Esophagus squamous epithelium (tissue), 5 donors: ENCODE measurements at places on chromosomes 11 and 22.

- H3K36me3 ChIP-seq = peaks cover 33% of the 10 kb centered on the region
- DNase-seq = no peak
- no peaks in the 10 kb centered on the region for H3K4me1 ChIP-seq
- H3K27ac ChIP-seq = no peak overlapping the region
These were observed 21.9 kb downstream of the SYNGR1 start for GRCh38 chr22:39371732-39372131.

- no peak for DNase-seq
- H3K4me1 ChIP-seq = no peaks in the 10 kb centered on the region
- no peaks in the 10 kb centered on the region for H3K36me3 ChIP-seq
- no peaks in the 10 kb centered on the region for H3K27me3 ChIP-seq
- H3K27ac ChIP-seq = no peak overlapping the region
These were observed 22.2 kb downstream of the OPCML start for GRCh38 chr11:133509924-133510697.

DNA sequence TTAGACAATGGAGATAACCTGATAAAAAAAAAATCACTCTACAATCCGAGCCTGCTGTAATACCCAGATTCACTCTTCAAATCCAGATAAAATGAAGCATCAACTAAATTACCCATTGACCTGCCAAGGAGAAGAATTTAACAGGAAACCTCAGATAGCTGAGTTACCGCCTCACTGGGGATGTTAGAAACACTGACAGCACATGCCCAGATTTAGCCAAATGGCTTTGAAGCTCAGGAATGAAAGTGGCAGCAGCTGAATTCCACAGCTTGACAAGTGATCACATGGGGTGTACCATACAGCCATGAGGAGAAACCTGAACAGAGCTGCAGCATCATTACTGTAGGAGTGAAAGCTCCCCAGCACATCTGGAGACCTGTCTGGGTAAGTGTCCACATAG, 807.6 kb downstream of the DLG2 start:
- H3K27ac ChIP-seq = no peak overlapping the region
- H3K36me3 ChIP-seq = no peaks in the 10 kb centered on the region
- no peak overlapping the region for H3K4me3 ChIP-seq
- no peaks in the 10 kb centered on the region for H3K4me1 ChIP-seq

GRCh38 chr11:64238999-64239398, 1.9 kb upstream of the FKBP2 start:
- DNase-seq = no peak
- peak overlapping the region; percentile 100 for H3K27ac ChIP-seq
- peaks cover 86% of the 10 kb centered on the region for H3K4me1 ChIP-seq
- H3K36me3 ChIP-seq = no peaks in the 10 kb centered on the region
- no peaks in the 10 kb centered on the region for H3K27me3 ChIP-seq

DNA sequence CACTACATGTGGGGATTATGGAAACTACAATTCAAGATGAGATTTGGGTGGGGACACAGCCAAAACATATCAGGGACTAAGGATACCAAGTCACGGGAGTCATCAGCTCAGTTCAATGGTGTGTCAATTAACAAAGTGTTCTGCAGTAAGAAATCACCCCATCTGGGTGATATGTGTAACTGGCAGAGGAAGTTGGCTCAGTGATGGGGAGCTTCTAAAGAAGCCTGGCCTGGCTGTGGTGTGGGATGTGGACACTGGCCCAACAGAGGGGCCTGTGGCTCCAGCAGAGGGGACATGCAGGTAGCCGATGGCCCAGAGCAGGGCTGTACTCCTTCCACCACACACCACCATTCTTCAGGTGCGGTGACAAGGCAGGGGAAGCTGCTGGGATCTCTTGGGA, 31.6 kb downstream of the RPS6KA4 start:
- peaks cover 23% of the 10 kb centered on the region for H3K27me3 ChIP-seq
- no peaks in the 10 kb centered on the region for H3K4me1 ChIP-seq
- no peak for DNase-seq
- H3K27ac ChIP-seq = no peak overlapping the region
- H3K36me3 ChIP-seq = no peaks in the 10 kb centered on the region
- no peak overlapping the region for H3K4me3 ChIP-seq

DNA sequence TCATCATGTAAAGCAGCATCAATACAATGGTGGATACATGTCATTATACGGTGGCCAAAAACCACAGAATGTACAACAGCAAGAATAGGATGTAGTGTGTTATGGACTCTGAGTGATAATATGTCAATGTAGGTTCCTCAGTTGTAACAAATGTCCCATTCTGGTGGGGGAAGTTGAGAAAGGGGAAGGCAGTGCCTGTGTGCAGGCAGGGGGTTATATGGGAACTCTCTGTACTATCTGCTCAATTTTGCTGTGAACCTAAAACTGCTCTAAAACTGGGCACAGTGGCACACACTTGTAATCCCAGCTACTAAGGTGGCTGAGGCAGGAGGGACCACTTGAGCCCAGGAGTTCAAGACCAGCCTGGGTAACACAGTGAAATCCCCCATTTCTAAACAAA, 5.9 kb downstream of the CHKA start:
- H3K4me3 ChIP-seq = no peak overlapping the region
- H3K27me3 ChIP-seq = no peaks in the 10 kb centered on the region
- no peak for DNase-seq

- peak overlapping the region; percentile 91 for H3K27ac ChIP-seq
- no peak for DNase-seq
- peak overlapping the region; percentile 77 for H3K4me3 ChIP-seq
- H3K27me3 ChIP-seq = no peaks in the 10 kb centered on the region
- peaks cover 16% of the 10 kb centered on the region for H3K4me1 ChIP-seq
- H3K36me3 ChIP-seq = no peaks in the 10 kb centered on the region
These were observed 712 bp upstream of the SLC2A11 start for GRCh38 chr22:23856721-23857605.

GRCh38 chr11:44326615-44327475, 16.9 kb upstream of the ALX4 start:
- H3K4me3 ChIP-seq = no peak overlapping the region
- no peak overlapping the region for H3K27ac ChIP-seq
- H3K27me3 ChIP-seq = peaks cover 4% of the 10 kb centered on the region

DNA sequence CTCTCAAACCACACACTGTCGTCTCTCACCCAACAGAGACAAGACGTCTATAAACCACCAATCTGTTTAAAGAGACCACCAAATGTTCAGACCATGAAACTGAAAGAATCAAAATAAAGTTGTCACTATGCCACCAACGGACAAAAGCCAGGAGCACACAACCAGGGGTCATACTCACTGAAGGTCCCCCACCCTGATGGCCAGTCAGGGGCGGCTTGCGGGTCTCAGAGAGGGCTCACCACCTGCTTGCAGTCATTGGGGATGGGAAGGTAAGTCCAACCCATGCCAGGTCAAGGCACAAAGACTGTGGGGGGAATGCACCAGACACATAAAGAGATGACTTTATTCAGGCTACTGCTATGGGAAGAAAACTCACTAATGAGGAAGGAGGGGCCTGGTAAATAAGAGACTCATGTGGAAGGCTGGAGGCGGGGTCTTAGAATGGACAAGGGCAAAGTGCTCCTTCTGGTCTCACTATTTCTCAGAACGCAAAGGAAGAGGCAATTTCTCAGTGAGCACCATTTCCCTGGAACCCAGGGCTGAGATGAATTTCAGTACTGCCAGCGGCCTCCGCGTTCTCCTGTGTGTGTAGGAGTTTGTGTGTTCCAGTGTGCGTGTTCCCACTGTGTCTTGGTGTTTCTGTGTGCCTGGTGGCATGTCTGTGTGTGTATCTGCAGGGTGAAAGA, 17.3 kb downstream of the SCARF2 start:
- H3K27ac ChIP-seq = no peak overlapping the region
- H3K36me3 ChIP-seq = peaks cover under 1% of the 10 kb centered on the region
- peaks cover 26% of the 10 kb centered on the region for H3K4me1 ChIP-seq
- no peak overlapping the region for H3K4me3 ChIP-seq
- DNase-seq = no peak

GRCh38 chr11:8038393-8038792, 42.6 kb upstream of the TUB start:
- no peak for DNase-seq
- no peak overlapping the region for H3K4me3 ChIP-seq
- H3K36me3 ChIP-seq = no peaks in the 10 kb centered on the region
- peaks cover 15% of the 10 kb centered on the region for H3K4me1 ChIP-seq

- H3K36me3 ChIP-seq = no peaks in the 10 kb centered on the region
- DNase-seq = no peak
- peak overlapping the region; percentile 42 for H3K27ac ChIP-seq
- H3K27me3 ChIP-seq = no peaks in the 10 kb centered on the region
- peaks cover 75% of the 10 kb centered on the region for H3K4me1 ChIP-seq
These were observed 33.1 kb downstream of the TNRC6B start for GRCh38 chr22:40210818-40211217.

DNA sequence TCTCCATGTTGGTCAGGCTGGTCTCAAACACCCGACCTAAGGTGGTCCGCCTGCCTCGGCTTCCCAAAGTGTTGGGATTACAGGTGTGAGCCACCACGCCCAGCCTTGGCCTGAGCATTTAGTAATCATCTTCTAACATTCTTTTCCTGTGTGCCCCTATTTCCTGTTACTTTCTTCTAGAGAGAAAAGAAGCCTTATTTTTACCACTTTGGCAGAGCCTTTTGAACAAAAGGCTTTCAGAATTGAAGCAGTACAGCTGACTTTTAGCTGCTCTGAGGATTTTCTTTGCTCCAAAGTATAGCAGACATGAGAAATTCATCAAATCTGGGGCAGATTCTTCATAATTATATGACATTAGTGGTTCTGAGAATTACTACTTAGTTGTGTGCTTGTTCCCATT, 13.4 kb downstream of the MORC2 start:
- H3K27ac ChIP-seq = no peak overlapping the region
- no peaks in the 10 kb centered on the region for H3K27me3 ChIP-seq
- H3K4me1 ChIP-seq = peaks cover 10% of the 10 kb centered on the region
- DNase-seq = no peak
- no peaks in the 10 kb centered on the region for H3K36me3 ChIP-seq

DNA sequence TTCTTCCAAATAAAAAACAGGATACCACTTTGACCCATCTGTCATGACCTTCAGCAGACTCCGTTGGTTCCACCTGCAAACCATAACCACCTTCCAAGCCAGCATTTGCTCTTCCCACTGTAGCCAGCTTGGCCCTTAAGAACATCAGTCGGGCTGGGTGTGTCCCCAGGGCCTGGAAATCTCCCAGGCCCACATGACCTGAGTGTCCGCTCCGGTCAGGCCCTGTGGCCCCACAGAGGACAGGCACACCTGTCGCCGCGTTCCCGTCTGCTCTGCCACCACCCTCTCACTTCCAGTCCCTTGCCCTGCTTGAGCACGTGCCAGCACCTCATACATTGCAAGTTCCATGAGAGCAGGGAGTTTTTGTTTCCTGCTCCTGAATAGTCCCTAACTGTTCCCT, 65.7 kb upstream of the PITPNB start:
- H3K4me3 ChIP-seq = no peak overlapping the region
- no peaks in the 10 kb centered on the region for H3K4me1 ChIP-seq
- H3K36me3 ChIP-seq = peaks cover 3% of the 10 kb centered on the region
- no peak for DNase-seq
- H3K27me3 ChIP-seq = no peaks in the 10 kb centered on the region

- DNase-seq = no peak
- peaks cover 86% of the 10 kb centered on the region for H3K4me1 ChIP-seq
- no peak overlapping the region for H3K4me3 ChIP-seq
- peak overlapping the region; percentile 100 for H3K27ac ChIP-seq
- no peaks in the 10 kb centered on the region for H3K27me3 ChIP-seq
These were observed 6.5 kb downstream of the PIM3 start for GRCh38 chr22:49966774-49967705.

GRCh38 chr22:29266564-29267461, 968 bp downstream of the RHBDD3 start:
- H3K4me3 ChIP-seq = peak overlapping the region; percentile 81
- no peaks in the 10 kb centered on the region for H3K27me3 ChIP-seq
- H3K4me1 ChIP-seq = peaks cover 15% of the 10 kb centered on the region
- DNase-seq = no peak
- peak overlapping the region; percentile 99 for H3K27ac ChIP-seq

GRCh38 chr11:870127-870413, 27.4 kb downstream of the TSPAN4 start:
- no peaks in the 10 kb centered on the region for H3K27me3 ChIP-seq
- H3K4me1 ChIP-seq = no peaks in the 10 kb centered on the region
- H3K27ac ChIP-seq = no peak overlapping the region
- no peak overlapping the region for H3K4me3 ChIP-seq

DNA sequence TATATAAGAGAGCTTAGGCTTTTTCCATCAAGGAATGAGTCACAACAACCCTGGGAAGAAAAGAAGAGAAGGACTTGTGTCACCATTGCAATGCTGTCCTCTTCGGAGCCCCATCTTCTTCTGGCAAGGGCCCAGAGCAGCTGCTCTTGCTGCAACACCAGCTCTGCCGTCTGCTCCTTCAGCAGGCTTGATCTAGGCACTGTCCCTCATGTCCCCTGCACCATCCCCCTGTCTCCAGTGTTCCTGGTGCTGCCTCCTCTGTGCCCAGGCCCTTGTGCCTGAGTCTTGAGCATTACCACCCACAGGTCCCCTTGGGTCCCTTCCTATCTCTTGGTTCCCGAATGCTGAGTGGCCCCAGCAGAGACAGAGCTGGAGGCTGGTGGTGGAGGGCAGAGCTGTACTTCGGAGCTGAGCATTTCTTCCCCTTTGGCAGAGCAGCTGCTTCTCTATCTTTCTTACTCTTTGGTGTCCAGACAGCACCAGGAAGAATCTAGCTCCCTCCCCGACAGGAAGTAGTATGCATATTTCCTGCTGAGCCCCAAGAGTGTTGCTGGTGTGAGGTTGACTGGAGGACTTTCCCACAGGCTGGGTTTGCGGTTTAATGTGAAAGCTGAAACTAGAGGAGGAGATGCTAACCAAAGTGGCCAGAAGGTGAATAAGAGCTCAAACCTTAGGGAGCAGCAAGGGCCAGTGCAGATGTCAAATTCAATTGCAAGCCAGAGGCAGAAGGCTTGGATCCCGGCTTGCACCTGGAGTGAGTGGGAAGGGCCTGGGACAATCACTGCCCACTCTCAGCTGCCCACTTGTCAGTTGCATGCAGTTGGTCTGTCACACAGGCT, 27.8 kb downstream of the WEE1 start:
- peaks cover 8% of the 10 kb centered on the region for H3K4me1 ChIP-seq
- no peaks in the 10 kb centered on the region for H3K36me3 ChIP-seq
- peak overlapping the region; percentile 71 for H3K27ac ChIP-seq

DNA sequence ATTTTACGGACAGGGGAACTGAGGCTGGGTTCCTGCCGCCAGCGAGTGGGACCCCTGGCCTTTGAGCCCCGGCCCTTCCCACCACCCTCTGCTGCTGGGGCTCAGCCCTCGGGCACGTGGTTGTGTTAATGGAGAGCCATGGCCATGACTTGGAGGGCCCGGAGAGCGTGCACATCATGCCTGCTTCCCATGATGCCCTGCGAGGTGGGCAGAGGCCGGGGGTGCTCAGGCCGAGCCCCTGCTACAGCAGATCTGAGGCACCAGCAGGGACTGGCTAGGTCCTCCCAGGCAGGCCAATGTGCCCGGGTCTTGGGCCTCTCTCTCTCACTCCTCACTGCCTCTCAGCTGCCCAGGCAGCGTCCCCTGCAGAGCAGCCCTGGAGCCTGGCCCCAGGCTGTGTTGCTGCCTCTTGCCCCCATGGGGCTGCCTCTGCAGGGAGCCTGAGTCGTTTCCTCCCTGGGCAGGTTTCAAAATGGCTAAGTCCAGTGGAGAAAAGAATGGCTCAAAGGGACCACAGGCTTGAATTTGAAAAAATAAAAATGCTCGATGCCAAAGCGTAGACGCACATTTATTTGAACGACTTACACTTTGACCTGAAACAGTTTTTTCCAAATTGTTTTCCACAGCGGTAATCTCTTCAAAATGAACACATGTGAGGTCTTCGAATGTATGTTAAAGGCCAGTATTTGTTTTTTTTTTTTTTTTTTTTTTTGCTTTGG, 72.6 kb upstream of the CLDN5 start:
- H3K36me3 ChIP-seq = no peaks in the 10 kb centered on the region

- peaks cover 8% of the 10 kb centered on the region for H3K4me1 ChIP-seq
- DNase-seq = no peak
- no peaks in the 10 kb centered on the region for H3K36me3 ChIP-seq
- H3K4me3 ChIP-seq = no peak overlapping the region
- H3K27ac ChIP-seq = no peak overlapping the region
These were observed 58.6 kb downstream of the UVRAG start for GRCh38 chr11:75873417-75874221.
